Muscle of back (tissue), 13 donors: ENCODE measurements at places on chromosomes 2 and 18. TPM values are rescaled to one million over a fixed set of nuclear protein-coding genes. Genes with fewer than 3 reads are reported as not detected.

GDF7 gene
- 0.42 TPM for polyA plus RNA-seq

RNF152 gene
- 4.4 TPM for polyA plus RNA-seq

NPPC gene
- 6.0 TPM for polyA plus RNA-seq

LANCL1 gene
- polyA plus RNA-seq: 43.6 TPM

ANKRD30B gene
- not detected for polyA plus RNA-seq

GTF2A1L gene
- 0.33 TPM for polyA plus RNA-seq

SEMA4F gene
- polyA plus RNA-seq: 2.5 TPM

CLEC4F gene
- 0.07 TPM for polyA plus RNA-seq

NYAP2 gene
- 0.05 TPM for polyA plus RNA-seq

ABCG5 gene
- polyA plus RNA-seq: 0.08 TPM

SLC40A1 gene
- polyA plus RNA-seq: 49.0 TPM

CAVIN2 gene
- polyA plus RNA-seq: 57.5 TPM

SYT4 gene
- polyA plus RNA-seq: not detected

CRYBA2 gene
- polyA plus RNA-seq: not detected

UGT1A10 gene
- polyA plus RNA-seq: not detected

APOB gene
- polyA plus RNA-seq: 0.05 TPM

PFN4 gene
- 1.8 TPM for polyA plus RNA-seq

HNMT gene
- polyA plus RNA-seq: 19.5 TPM

ZDBF2 gene
- polyA plus RNA-seq: 9.9 TPM

GPR155 gene
- polyA plus RNA-seq: 4.0 TPM

REG3A gene
- polyA plus RNA-seq: not detected

CTLA4 gene
- 0.73 TPM for polyA plus RNA-seq

STAM2 gene
- 29.2 TPM for polyA plus RNA-seq

TANK gene
- 30.8 TPM for polyA plus RNA-seq

TUBB6 gene
- polyA plus RNA-seq: 192 TPM

CHRND gene
- polyA plus RNA-seq: 117 TPM

FMNL2 gene
- 38.5 TPM for polyA plus RNA-seq

WNT6 gene
- polyA plus RNA-seq: 5.2 TPM

ASB18 gene
- polyA plus RNA-seq: 4.9 TPM

RSAD2 gene
- polyA plus RNA-seq: 3.7 TPM

TCF23 gene
- 0.19 TPM for polyA plus RNA-seq

TMEFF2 gene
- polyA plus RNA-seq: 24.2 TPM

FRZB gene
- 17.2 TPM for polyA plus RNA-seq
